Activated CD8-positive, alpha-beta memory T cell treated with anti-CD3 and anti-CD28 coated beads for 1 hour (primary cell): ENCODE measurements at places on chromosomes 5 and 9.

GRCh38 chr5:102388235-102388634 is 92.2 kb upstream of the SLCO4C1 start:
- no peak for DNase-seq

GRCh38 chr9:25752398-25752797 is 74.2 kb upstream of the TUSC1 start:
- no peak for DNase-seq

- DNase-seq = no peak
Observed at GRCh38 chr5:115532517-115532916, 12.1 kb downstream of the FEM1C start.

- DNase-seq = no peak
Observed at GRCh38 chr5:40378396-40379177, 301.1 kb upstream of the PTGER4 start.

GRCh38 chr5:178388386-178389025 is 155.9 kb upstream of the PHYKPL start:
- DNase-seq = no peak

GRCh38 chr9:131936929-131937328 is 142.7 kb downstream of the MED27 start:
- DNase-seq = no peak

GRCh38 chr9:114001794-114002261 is 76.3 kb downstream of the AMBP start:
- DNase-seq = no peak

GRCh38 chr9:36140086-36141084 is 3.9 kb downstream of the GLIPR2 start:
- no peak for DNase-seq

GRCh38 chr9:18428661-18429060 is 45.3 kb upstream of the ADAMTSL1 start:
- no peak for DNase-seq

DNA sequence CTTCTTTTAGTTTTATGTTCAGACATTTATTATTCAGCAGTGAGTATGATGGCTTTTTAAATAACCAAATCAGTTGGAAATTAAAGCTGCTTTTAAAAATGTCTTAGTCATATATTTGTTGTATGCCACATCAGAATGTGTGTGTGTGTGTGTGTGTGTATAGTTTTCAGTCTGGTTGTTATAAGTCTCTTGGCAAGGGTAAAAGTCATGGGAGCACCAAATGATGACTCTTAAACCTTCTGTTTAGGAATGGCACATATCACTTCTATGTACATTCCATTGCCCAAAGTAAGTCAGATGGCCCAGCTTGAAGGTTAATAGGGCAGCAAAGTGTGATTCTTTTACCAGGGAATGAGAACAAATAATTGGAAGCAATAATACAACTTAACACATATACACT is 135.9 kb downstream of the RNF180 start:
- no peak for DNase-seq

DNA sequence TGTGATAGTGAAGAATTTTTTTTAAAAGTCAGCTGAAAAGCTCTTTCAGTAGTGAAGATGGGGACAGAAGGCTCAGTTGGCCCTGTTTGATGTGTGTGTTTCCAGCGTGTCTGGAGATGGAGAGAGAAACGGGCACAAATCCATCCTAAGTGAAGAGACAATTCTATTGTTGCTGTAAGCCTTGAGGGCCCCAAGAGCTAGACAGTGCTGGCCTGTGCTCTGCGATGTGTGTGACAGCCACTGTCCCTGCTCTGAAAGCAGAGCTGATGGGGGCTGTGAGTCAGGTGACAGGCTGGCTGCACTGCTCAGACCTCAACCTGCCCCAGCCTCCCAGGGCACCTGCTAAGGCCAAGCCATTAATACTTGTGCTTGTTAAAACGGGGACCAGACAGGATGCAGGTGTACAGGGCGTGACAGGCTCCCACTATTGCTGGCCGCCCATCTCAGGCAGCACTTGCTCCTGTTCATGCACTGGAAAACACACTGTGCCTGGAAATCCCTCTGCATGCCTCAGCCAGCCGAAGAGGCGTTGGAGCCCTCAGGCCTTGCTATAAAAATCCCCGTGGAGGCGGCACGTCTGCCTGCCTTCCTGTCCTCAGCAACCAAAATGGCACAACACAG is 44.6 kb upstream of the SEMA4D start:
- DNase-seq = no peak

- DNase-seq = no peak
Observed at GRCh38 chr5:175464074-175464941, 14.1 kb upstream of the SFXN1 start.

DNA sequence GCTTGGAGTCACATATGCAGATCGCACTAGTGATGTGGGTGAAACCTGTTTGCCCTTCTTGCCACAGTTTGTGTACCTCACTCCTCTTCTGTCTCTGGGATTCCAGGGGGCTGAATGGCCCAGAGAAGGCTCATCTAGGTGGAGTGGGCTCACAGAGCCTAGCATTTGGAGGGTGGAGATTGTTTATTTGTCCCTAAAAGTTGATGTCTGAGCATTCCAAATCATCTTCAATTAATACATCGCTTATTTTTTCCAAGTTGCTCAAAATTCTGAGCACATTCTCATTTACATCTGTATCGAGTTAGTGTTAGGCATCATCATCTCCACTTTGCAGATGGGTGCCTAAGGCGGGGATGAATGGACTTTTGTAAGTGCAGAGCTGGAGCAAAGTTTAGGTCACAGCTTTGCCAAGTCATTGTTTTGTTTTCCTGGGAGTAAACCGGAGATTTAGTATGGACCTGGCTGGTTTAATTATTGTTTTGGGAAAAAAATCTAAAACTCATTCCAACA is 2.0 kb downstream of the ABL1 start:
- no peak for DNase-seq

- DNase-seq = no peak
Observed at GRCh38 chr5:72006361-72006760, 100.9 kb upstream of the MAP1B start.

GRCh38 chr5:34517249-34517648 is 138.9 kb upstream of the RAI14 start:
- DNase-seq = no peak

- no peak for DNase-seq
Observed at GRCh38 chr9:81207651-81208050, 481.7 kb downstream of the TLE1 start.

GRCh38 chr5:10293907-10294662 is 13.6 kb downstream of the CMBL start:
- DNase-seq = no peak

DNA sequence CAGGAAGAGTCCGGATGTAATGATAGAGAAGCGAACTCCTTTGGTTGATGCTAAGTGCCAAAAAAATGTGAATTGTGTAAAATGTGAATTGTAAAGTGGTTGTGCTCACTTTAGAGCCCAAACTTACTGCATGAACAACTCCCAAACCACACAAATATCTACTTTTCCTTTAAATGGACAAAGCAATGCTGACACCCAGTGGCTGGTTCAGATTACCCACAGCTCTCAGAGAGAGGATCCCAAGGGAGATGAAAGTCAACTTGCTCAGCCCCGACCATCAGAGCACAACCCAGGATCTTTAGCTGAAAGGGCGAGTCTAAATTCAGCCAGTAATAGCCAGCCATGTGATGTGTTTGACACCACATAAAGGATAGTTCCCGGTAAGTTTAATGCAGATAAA is 133.7 kb downstream of the NMUR2 start:
- no peak for DNase-seq

GRCh38 chr5:90398726-90399125 is 10.8 kb downstream of the CETN3 start:
- no peak for DNase-seq
